ENCODE measurements at places on chromosomes 12 and 14.

DNA sequence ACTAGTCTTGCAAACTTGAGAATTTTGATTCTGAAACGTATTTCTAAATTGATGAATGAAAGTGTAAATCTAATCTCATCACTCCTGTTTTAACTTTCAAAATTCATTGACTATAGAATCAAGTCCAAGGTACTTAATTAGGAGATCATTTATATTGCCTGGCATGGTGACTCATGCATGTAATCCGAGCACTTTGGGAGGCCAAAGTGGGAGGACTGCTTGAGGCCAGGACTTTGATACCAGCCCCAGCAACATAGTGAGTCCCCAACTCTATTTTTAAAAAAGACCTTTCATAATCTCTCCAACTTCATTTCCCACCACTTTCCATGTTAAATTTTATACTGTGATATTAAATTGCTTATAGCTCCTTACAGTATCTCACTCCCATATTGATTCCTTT, 3.0 kb upstream of the MIPOL1 start:
- DNase-seq, result no peak

- no peak for DNase-seq
Observed at GRCh38 chr12:79370021-79370420, 320.7 kb downstream of the PAWR start.

DNA sequence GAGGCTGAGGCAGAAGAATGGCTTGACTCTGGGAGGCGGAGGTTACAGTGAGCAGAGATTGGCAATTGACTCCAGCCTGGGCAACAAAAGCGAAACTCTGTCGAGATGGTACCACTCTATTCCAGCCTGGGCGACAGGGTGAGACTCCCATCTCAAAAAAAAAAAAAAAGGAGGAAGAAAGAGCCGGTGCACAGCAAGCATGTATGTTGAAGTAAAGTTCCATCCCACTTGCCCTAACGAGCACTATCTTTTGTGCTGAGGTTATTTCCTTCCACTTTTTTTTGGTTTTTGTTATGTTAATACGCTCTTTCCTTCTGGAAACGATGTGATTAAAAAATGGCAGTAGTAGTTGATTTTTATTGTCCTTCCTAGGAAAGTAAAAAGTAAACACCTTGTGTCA, 19.5 kb upstream of the GOLGA5 start:
- DNase-seq, result no peak

- DNase-seq, result no peak
Observed at GRCh38 chr14:59130462-59130861, 58.0 kb upstream of the DAAM1 start.

- no peak for DNase-seq
Observed at GRCh38 chr12:4388662-4389061, 9.2 kb upstream of the FGF23 start.

- DNase-seq, result no peak
Observed at GRCh38 chr12:113189361-113189760, 3.8 kb downstream of the RITA1 start.

DNA sequence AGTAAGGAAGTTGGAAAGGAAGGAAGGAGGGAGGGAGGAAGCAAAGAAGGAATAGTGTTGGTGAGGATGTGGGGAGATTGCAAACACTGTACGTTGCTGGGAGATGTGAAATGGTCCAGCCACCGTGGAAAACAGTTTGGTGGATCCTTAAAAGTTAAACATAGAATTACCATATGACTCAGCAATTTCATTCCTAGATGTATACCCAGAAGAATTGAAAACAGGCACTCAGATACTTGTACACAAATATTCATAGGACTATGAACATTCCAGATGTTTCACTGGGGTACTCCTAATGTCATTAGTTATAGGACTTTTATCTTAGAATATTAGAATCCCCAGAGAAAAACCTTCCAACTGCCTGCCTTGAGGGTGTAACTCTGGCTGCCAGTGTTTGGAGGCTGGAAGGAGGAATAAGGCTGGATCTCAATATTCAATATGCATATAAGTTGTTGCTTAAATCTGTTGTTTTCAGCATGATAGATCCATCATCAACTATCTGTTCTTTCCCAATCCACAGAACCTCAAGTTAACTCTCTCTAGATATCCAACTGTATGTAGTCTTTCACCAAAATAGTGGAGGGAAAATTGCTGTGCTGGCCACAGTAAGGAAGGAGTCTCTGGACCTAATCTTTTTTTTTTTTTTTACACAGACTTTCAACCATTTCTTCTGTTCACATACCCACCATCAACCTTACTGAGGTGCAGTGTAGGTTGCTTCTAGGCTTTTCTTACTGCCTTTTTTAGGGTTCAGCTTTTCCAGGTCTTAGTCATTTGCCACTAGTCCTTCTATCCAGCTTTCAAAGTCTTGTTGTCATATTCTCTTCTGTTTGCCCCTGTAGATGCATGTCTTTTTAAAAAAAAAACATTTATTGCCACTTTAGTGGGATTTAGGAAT, 94.5 kb downstream of the DNAI7 start:
- DNase-seq, result no peak

DNA sequence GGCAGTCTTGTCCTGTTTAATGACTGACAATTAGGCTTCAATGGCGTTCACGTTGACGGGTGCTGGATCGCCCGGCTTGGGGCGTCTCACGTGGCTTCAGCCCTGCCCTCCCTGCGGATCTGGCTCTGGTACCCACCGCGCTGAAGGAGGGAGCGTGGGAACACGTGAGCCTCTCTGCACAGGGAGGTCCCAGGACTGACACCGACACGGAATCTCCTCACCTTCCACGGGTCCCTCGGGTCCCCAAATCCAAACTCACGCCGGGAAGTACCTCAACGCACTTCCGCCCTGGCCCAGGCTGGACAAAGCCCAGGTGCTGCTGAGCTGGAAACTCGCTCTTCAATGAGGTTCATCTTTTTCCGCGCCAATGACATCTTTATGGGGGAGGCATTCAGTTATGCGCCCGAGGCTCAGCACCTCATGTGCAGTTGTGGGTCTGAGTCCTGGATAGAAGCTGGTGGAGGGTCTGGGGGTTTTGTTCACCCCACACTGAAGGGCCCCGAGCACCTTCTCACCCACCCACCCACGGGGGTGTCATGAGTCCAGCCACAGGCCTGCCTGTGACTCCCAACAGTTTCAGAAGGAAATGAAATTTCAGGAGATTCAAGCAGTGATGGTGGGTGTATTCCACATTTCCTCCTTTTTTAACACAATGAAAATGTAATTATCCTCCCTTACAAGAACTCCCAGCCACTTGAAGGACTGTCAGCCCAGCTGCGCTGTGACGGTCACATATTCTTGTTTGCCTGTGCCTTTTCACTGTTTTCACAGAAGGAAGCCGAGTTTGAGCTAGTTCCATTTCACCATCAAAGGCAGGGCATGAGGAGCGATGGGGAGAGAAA, 251.7 kb upstream of the SFSWAP start:
- DNase-seq, result no peak

DNA sequence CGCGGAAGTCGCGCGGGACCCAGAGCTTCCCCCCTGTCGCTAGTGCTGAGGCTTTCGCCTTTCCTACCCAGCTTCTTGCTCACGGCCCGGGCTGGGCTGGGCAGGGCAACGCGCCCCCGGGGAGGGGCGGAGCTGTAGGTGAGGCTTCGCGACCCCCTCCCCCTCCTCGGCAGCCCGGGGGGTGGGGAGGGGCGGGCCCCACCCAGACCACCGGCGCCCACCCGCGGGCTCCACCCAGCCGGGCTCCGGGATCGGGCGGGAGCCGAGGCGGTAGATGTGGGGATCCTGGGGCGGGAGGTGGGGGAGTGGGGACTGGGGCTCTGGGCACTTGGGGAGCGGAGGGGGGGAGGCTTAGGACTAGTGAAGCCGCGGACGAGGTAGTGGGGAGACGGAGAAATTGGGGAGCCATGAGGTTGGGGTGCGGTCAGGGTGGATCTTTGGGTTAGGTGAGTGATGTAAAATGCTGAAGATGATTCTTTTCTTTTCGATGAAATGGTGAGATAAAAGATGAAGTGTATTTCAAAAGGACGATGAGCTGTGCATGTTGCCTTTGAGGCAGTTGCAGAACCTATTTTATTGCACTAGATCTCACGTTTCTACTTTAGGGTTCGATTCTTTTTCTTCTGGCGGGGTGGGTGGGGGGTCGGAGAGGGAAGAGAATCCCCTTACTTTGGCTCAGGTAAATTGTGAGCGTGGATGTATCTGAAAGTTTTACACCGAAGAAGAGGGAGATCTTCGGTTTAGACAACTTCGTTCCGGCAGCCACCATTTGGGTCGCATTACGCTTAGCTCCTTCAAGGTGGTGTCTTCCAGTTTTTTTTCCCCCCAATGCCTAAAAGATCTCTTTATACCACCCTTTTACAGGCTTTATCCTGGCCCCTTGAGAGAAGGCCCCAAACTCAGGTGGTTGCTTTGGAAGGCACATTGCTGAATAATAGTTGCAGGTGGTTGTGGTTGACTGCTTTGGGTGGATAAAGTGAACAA, 619 bp downstream of the ERC1 start:
- no peak for DNase-seq

DNA sequence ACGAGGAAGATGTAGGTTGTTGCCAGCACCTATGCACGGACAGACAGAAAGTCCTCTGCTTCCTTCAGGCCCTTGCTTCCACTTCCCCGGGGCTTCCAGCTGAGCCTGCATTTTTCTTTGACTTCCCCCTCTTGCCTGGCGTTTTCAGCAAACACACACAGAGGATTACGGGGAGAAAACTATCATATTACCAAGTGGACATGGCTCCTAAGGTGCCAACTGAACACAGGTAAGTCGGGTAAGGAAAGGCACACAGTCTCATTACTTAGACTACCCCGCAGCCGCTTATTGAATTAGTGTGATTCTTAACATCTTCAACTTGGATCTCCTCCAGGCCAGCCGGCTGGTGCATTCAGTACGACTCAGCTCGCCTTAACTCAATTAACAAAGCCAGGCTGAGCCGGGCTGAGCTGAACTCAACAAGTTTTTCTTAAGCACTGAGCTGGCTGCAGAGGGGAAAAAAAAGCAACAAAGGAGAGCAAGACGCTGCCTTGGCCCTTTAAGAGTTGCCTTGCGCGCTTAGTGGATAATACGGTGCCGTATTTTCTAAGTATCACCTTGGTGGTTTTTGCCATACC, 19.2 kb upstream of the MAP1LC3B2 start:
- DNase-seq, result peak; percentile 51

- peak; percentile 53 for DNase-seq
Observed at GRCh38 chr12:50241178-50241577, 42.1 kb downstream of the LIMA1 start.

DNA sequence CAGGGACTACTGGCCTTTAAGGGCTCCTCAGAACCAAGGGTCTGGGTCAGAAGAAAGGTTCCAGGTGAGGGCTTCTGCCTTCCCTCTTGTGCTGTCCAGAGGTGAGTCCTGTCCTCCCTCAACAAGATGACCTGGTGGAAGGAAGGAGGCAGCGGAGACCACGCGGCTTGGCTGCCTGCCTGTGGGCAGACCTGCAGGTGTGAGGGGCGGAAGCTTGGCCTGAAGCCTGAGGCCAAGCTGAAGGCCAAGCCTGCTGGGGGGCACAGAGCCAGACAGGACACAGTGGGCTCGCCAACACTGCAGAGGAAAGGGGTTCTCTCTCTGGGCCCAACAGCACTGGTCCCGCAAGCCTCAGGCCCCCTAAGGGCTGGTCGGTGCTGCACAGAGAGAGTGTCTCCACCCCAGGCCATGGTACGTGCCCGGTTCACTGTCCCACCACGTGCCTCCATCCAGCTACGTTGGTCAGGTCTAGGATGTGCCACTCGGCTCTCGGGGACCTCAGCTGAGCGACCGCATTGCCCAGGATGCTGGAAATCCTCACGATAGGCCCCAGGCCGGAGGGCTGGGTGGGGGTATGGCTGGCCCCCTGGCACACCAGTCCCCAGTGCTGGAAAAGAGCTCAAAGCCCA, 170.0 kb upstream of the PRMT8 start:
- DNase-seq, result no peak

- DNase-seq, result no peak
Observed at GRCh38 chr14:91533623-91534022, 23.5 kb upstream of the PPP4R3A start.

DNA sequence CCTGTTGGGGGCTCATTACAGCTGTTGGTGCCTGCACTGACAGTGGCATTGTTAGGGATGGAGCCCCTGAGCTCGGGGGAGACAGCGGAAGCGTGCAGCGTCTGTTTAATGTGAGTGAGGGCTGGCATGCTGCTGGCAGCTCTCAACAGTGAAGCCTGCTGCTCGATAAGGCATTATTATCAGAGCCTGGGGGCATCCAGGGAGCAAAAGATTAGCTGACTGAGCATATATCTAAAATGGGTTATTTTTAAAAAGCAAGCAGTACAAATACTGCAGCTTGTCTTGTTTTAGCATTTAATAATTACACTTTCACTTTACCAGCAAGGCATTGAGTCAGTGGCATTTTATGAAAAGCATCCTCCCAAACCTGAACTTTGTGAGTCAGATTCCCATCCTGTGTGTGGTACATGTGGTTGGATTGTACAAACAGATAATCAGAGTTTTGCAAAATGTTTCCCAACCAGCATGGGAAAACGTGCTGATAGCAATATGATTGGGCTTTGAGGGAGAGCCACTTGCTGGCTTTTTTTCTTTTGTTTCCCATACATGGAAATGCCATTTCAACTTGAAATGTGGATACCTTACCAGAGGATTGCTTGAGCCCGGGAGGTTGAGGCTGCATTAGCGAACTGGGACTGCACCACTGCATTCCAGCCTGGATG, 150.8 kb downstream of the PRKCH start:
- DNase-seq, result peak; percentile 98

DNA sequence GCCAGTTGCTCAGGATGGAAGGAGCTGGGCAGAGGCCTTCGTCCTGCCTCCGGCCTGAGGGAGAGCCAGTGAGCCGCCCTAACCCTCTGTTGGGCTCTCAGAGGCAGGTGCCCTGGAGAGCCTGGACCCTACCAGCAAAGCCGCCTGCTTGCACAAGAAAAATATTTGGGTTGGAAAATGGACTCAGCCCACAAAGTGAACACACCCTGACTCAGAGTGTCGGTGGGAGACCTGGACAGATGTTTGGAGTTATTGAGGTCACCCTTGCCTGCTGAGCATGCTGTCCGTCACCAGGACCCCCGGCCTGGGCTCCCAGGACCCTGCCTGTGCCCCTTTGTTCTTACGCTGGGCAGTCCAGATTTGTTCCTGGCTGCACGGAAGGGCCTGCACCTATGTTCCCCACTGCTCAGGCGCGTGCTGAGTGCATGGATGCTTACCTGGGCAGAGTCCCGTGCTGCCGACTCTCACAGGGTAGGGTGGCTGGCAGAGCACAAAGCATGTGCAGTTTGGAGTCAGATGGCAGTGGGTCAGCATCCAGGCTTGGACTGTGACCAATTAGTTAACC, 22.4 kb downstream of the FAM181A start:
- DNase-seq, result no peak

GRCh38 chr14:79663453-79663852, 547.9 kb downstream of the DIO2 start:
- no peak for DNase-seq

GRCh38 chr14:65926504-65926903, 514.0 kb downstream of the FUT8 start:
- DNase-seq, result no peak

GRCh38 chr14:50999726-51000125, 55.4 kb upstream of the PYGL start:
- DNase-seq, result no peak

GRCh38 chr14:52325126-52325525, 11.0 kb downstream of the PTGER2 start:
- peak; percentile 60 for DNase-seq

- no peak for DNase-seq
Observed at GRCh38 chr12:31950088-31950487, 9.1 kb upstream of the RESF1 start.
